Stomach (tissue), 19 donors: ENCODE measurements at places on chromosomes 1 and 21. TPM values are rescaled to one million over a fixed set of nuclear protein-coding genes. Genes with fewer than 3 reads are reported as not detected.
A peak's percentile ranks its signal among the peaks of the same experiment; 100 is the strongest.

- no peak for DNase-seq
These were observed 6.8 kb upstream of the FAM89A start for GRCh38 chr1:231046730-231047395.

The DNAJC28 gene
- total RNA-seq, result 0.58 TPM

The LAD1 gene
- 46.6 TPM for total RNA-seq

The APOBEC4 gene
- not detected for total RNA-seq

The OR2M5 gene
- not detected for total RNA-seq

- DNase-seq, result no peak
These were observed 91.9 kb downstream of the NFIA start for GRCh38 chr1:61174060-61174795.

GRCh38 chr1:23801876-23802275 lies 1.3 kb upstream of the GALE start:
- peak; percentile 30 for DNase-seq

DNA sequence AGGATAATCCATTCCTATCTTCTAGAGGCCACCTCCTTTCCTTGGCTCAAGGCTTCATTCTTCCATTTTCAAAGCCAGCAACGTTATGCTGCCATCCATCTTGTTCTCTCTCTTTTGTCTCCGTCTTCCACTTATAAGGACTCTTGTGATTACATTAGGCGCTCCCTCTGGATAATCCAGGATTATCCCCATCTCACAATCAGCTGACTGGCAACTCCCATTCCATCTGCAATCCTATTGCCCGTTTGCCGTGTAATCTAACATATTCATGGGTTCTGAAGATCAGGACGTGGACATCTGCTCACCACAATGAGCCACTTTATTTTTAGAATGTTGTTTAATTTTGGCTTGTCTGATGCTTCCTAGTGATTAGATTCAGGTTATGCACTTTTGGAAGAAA lies 89.3 kb downstream of the EBNA1BP2 start:
- no peak for DNase-seq

DNA sequence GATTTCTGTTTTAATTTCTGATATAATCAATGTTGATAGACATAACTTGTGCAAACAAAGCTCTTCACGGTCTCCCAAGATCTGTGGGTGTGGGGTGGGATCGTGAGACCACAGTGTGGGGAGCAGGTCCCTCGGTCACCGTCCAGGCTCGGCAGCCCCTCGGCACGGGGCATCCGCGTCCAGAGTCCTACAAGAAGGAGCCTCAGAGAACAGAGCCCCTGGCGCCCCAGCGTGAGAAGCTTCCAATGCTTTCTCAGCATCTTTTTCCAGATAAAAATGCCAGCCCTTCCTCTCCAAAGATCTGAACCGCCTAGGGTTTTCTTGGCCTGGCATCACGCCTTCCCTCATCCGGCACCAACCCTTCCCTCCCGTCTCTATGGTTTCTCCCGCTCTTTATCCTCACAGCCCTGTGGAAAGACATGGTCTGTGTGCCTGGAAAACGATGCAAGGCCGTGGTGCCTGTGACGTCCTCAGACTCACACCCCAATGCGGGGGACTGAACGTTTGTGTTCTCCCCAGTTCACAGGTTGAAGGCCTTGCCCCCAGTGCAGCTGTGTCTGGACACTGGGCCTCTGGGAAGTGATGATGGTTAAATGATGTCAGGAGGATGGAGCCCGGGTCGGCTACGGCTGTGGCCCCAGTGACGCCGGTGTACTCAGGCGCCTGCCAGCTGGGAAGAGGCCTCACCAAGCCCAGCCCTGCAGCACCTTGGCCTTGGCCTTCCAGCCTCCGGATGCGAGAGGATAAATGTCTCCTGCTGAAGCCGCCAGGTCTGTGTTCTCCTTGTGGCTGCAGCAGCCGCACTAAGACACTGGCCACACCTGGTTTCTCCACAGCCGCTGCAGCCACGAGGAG lies 45.9 kb upstream of the COL6A2 start:
- DNase-seq, result no peak

- no peak for DNase-seq
These were observed 41.0 kb upstream of the ID3 start for GRCh38 chr1:23600283-23600682.
